ENCODE measurements at places on chromosomes 2 and 18.

DNA sequence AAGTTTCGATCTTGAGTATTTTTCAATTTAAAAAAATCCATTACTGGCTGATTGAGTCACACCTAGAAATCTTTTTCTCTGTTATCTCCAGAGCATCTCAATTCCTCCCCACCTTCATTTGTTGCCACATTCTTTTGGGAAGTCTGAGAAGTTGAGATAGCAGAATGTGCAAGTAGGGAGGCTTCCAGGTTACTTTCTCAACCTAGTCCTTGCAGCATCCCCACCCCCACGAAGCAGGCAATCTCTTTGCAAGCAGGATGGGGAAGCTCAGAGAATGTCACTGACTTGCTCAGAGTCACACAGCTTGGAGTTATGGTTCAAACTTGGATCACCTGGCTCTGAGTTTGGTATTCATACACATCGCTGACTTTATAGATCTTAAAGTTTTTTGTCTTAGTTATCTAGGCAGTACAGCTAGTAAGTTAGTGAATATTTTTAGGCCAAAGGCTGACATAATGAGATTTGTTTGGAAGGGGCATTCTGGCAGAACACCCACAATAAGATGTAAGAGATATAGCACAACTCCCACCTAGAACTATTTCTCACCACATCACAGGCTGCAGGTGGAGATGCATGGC, 25.9 kb upstream of the LCLAT1 start:
- no peak for DNase-seq

DNA sequence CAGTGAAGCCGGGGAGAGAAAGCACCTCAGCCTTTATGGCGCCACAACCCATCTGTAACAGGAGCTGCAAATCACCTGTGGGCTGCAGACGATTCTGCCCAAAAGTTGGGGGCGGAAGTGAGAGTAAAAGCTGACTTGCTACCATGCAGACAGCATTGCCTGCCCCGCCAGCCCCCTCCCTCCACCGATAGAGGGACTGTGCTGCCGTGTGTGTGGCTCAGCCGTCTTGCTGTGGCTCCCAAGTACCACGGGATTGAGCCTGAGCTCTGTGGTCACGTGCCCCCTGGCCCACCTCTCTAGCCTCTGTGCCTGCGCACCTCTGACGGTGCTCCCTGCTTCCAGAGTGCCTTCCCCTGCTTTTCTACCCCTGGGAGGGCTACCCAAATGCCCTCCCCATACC, 79.6 kb downstream of the GLI2 start:
- DNase-seq, result no peak

DNA sequence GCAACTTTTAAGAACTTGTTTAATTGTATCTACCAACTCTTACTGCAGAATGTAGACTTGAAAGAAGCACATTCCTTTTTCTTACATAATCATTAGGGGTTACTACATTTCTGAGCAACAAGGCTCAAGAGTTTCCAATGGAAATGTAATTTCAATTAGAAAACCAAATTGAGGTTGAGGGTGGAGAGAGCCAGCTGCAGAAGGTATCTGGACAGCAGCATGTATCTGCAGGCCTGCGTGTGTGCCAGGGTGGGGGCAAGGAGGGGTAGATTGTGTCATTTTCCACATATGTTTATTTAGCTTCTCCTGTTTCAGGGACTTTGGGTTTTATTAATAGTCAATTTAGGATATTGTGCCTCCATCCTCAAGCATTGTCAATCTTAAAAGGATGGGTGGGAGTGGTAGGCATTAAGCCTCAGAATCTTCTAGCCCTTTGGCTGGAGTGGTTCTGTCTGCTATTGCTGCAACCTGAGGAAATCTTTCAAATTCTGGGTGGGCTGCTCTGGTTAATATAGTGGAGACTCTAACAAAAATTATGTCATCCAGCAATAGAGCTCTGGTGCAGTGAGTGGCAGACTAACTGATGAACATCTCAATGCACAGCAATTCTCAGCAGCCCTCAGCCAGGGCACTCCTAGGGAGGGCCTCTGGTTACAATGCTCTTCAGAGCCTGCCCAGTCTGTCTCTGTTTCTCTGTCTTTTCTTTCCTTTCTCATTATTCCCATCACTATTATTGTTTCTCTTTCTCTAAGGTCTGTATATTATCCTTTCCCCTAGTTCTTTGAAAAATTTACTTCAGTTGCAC, 151.4 kb downstream of the RPIA start:
- DNase-seq, result no peak

GRCh38 chr2:75290600-75291150, 91.4 kb upstream of the TACR1 start:
- no peak for DNase-seq

- DNase-seq, result no peak
Observed at GRCh38 chr18:2956056-2956455, 56.9 kb downstream of the LPIN2 start.

DNA sequence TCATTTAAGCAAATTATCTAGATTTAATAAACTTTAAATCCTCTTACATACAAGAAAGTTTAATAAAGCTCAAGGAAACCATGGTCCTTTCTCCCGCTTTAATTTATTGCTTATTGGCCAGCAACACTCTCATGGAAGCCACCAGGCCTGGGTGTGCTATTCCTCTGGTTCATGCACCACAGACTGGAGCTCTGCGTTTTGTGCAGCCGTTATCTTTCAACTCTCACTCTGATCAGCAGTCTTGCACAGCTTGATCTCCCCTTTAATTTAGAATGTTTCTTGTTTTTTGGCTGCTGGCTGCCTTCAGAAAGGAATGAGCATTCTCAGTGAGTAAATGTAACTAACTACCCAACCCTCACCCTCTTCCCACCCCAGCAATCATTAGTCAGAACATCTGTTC, 318.7 kb downstream of the MEIS1 start:
- DNase-seq, result no peak

- no peak for DNase-seq
Observed at GRCh38 chr18:54117853-54118773, 106.4 kb downstream of the MBD2 start.

DNA sequence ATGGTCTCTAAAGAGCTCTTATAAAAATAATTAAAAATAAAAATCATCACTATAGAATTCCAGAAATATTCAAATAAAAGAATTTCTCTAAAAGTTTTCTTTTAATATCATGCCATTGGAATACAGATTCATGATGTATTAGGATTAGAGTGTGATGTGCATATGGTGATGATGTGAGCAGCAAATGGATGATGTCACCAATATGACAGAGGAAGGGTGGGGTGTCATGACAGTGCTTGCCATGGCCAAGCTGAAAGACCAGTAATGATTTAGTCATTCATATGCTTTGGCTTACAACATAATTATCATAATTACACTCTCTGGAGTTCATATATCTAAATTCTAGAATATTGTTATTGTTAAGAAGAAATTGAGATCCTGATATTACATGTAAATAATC, 27.4 kb upstream of the TTC32 start:
- no peak for DNase-seq

- peak; percentile 30 for DNase-seq
Observed at GRCh38 chr2:3470166-3470651, 49.1 kb downstream of the ADI1 start.

GRCh38 chr2:223797811-223798721, 39.3 kb downstream of the AP1S3 start:
- peak; percentile 42 for DNase-seq

- no peak for DNase-seq
Observed at GRCh38 chr2:3644891-3645605, 13.0 kb upstream of the ALLC start.

DNA sequence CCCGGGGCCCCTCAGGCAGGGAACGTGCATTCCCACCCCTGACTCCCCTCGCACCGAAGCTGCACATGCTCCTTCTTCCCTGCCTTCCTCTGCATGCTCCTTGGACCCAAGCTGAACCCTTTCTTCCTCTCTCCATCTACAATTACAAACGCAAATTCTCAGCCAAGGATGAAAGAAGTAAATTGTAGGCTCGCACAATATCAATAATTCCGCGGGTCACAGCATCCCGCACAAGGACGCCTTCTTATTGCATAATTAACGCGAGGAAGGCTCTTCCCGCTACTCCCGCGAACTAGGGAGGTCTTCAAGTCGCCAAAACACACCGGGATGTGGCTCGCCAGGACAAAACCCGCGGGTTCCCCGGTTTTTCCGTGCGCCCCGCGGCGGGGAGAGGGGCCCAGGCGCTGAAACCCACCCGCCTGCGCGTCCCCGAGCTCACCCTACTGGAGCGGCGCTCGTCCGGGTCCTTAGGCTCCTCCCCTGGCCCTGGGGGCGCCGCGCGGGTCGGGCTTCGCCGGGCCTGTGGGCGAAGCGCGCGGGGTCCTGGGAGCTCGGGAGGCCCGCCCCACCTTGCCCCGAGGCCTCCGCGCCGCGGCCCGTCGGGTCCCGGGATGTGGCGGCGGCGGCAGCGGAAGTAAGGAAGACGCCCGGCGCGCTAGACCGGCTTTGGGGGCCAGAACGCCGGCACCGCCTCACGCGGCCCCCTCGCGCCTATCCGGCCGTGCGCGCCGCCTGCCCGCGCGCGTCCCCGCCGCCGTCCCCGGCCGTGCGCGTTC, at the start of gene CHST10:
CHST10 (minus strand) TSS at position 734 of the 776 bp plus-strand sequence. CDS start 10,993 bp downstream, outside the sequence.
- DNase-seq, result peak; percentile 81

- DNase-seq, result no peak
Observed at GRCh38 chr2:121134728-121135127, 150.3 kb downstream of the TFCP2L1 start.
